ENCODE measurements at places on chromosomes 2 and 18. TPM values are rescaled to one million over a fixed set of nuclear protein-coding genes. Genes with fewer than 3 reads are reported as not detected.

The FAM124B gene
- 0.23 TPM for polyA plus RNA-seq

DNA sequence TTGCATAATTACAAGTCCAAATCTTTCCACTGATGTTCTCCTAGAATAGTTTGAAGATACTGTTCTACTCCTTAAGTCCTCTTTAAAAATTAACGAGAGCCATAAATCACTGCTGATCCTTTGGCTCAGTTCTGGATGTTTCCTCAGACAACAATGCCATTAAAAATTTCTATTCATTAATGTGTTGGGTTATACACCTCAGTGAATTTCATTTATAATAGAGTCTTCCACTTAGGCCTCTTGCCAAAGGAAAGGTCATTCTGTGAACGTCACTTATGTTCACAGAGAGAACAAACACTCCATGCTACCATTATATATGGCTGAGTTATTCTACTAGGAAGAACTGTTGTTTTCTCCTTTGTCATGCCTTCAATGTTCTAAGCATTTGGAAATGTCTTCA is 1472.3 kb upstream of the CELF4 start:
- no peak for DNase-seq

- no peak for DNase-seq
Observed at GRCh38 chr2:129765678-129766351, 213.7 kb upstream of the RAB6C start.

GRCh38 chr2:214995926-214996670 is 142.3 kb downstream of the ABCA12 start:
- DNase-seq, result no peak
